AG20443 (cell line): ENCODE measurements at places on chromosomes 7 and 10.
A peak's percentile ranks its signal among the peaks of the same experiment; 100 is the strongest.

GRCh38 chr7:115260381-115260780 lies 338.5 kb downstream of the MDFIC start:
- no peak for DNase-seq

DNA sequence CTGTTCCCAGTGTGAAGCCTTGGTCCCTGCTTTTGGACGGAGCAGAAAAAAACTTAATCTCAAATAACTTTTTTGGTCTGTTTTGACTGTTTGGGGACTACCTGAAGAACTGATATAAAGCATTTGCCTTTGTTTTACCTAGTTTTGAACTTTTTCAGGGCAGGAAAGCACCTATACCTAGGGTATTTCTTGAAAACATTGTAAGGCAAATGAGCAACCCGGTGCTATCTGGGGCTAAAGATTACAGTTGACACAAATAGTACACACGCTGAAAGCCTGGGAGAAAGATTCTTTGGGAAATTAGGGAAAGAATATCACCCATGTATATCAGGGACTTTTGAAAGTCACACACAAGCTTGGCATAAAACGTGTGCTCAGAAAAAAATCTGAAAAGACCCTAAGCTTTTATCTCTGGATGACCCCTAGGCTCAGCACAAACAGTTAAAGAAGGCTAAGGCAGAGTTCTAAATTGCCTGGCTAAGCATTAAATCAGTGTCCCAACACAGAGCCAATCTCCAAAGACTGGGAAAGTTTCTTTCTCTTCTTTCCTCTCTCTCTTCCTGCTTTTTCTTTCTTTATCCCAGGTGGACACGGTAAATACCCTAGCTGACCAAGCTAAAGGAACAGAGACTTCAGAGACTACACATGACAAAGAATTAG lies 389.8 kb downstream of the SH2D4B start:
- no peak for DNase-seq

- DNase-seq, result no peak
These were observed 4.6 kb downstream of the INPP5A start for GRCh38 chr10:132542086-132542775.

DNA sequence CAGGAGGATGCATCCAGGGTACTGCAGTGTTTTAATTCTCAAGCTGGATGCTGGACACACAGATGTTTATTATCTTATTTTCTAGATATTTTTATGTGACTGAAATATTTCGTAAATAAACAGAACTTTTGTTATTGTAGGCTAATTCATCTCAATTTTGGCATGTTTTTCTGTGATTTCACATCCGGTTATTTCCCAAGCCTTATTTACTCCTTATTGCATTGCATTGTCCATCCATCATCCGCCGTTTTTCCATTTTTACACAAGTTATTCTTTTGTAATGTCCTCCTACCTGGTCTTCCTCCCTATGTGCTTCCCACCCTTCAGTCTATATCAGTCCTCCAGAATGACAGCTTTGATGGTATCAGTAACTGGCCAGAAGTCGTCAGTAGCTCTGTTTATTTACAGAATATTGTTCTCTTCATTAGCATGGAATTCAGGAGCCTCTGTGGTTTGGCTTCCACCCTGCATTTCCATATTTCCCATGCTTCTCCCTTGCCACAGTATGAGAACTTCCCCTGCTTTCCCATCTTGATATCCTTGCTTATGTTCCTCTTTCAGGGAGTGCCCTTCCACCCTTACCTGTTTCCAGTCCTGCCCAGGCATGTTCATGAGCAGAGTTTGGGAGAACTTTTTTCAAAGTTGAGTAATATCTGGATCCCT lies 16.1 kb downstream of the GNAI1 start:
- DNase-seq, result peak; percentile 29

DNA sequence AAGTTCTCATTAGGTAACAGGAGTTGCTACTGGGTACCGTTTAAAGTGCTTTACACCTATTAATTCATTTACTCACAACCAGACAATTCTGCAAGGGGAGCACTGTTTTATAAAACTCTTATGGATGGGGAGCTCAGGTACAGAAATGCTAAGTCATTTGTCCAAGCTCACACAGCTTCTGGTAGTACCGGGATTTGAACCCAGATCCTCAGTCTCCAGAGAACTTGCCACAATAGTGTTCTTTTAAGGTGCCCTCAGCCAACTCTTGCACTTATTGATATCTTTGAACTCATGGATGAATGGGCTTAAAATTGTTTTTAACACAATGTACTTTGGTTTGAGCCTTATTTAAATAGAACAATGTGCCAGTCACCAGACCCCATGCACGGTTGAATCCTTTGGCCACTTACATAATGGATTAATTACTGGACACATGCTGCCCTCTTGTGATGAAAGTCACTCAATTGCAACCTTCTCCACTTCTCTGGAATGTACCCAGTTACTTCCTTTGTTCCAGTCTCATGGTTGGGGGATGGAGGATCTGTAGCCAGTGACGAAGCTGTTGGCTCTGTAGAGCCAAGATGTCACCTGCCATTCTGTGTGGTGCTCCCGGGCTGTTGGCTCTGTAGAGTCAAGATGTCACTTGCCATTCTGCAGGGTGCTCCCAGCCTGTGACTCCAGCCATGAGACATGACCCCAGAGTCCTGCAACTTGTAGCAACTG lies 65.6 kb downstream of the NOD1 start:
- DNase-seq, result peak; percentile 89

- DNase-seq, result no peak
These were observed 21.3 kb upstream of the CLDN4 start for GRCh38 chr7:73809467-73809951.

DNA sequence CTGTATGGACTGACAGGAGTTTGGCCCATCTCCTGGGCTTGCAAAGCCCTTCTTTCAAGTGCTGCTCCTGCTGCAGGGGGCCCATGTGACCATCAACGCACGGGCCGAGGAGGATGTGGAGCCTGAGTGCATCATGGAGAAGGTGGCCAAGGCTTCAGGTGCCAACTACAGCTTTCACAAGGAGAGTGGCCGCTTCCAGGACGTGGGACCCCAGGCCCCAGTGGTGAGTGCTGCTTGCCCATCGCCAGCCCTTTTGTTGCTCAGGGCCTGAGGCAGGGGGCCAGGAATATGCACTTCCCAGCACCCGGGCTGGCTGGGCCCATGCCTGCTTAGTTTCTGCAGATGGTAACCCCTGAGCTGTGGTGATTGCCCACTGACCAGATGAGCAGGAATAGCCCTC lies 8.7 kb downstream of the PGAM2 start:
- no peak for DNase-seq

DNA sequence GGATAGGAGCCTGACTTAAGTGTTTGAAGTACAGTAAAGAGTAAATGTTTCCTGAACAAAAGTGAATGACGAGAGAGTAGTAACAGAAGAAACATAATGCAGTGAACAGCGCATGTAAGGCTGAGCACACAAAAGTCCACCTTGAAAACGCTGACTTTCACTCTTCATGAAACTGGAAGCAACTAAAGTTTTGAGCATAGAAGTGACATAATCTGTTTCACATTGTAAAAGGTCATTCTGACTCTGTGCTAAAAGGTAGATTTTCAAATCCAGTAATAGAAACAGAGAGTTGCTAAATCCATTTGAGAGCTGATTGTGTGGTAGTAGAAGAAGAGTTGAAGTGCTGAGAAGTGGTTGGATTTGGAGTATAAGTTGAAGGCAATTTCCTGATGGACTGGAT lies 1037.0 kb downstream of the CNTNAP2 start:
- DNase-seq, result no peak

DNA sequence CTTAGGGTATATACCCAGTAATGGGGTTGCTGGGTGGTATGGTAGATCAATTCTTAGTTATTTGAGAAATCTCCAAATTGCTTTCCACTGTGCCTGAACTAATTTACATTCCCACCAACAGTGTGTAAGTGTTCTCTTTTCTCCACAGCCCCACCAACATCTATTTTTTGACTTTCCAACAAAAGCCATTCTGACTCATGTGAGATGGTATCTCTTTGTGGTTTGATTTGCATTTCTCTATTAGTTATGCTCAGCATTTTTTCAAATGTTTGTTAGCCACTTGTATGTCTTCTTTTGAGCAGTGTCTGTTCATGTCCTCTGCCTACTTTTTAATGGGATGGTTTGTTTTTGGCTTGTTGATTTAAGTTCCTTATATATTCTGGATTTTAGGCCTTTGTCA lies 66.4 kb downstream of the MGAM2 start:
- no peak for DNase-seq

DNA sequence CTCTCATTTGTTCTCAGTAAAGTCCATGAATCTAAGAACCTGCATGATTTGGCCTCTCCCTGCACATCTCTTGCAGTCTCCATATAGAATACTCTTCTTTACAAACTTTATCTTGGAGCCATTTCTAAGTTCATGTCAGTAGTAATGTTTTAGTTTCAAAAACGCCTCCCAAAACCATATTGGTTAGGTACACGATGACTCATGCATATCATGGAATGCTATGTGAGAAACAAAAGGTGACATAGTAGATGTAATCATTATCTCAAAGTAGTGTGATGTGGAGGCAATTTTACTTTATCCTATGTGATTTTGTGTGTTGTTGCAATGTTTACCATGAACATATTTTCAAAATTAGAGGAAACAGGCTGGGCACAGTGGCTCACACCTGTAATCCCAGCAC lies 520.7 kb downstream of the KCNMA1 start:
- no peak for DNase-seq

- DNase-seq, result peak; percentile 90
These were observed 59.2 kb upstream of the MYL10 start for GRCh38 chr7:101688183-101688831.

DNA sequence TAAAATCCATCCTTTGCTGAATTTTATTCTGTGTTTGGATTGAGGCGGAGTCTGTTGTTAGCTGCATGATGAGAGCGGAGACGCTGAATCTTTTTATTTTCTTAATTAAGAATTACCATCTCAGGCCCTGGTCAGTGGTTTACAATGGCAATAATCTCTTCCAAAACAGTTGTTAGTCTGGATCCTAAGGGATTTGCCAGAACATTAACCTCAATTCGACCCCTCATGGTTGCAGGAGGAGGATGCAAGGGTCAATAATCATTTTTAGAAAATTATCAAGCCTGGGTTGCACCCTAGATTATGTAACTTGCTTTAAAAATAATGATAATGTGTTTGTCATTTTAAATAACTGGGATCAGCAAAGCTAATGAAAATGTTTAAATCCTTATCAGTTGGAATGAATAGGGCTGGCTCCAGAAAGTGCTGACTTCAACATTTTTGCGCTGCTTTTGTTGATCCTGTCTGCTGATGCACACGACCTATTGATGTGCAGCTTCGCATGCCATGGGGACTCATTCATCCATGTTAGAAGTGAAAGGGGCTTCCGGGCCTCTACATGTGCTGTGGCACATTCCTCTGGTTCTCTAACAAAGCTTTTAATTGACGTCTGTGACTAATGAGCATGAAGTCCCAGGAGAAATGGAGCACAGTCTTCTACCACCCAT lies 80.7 kb upstream of the KIAA1217 start:
- DNase-seq, result no peak

DNA sequence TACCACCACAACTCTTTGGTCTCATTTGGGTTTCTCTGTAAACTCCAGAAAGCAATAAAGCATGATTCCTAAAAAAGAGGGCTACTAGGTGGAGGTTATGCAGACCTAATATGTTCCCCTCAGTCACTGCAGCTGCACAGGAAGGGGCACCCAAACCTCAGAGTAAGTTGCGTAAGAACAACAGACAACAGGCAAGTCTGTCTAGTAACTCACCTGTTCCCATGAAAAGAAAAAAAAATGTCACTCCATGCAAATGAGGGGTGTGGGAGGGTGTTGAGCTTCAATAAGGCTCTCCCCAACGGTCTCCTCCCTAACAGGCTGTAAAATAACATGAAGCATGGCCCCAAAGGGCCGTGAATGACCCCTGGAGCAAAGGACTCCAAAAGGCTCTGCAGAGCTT lies 461.4 kb downstream of the KCNMA1 start:
- DNase-seq, result no peak

DNA sequence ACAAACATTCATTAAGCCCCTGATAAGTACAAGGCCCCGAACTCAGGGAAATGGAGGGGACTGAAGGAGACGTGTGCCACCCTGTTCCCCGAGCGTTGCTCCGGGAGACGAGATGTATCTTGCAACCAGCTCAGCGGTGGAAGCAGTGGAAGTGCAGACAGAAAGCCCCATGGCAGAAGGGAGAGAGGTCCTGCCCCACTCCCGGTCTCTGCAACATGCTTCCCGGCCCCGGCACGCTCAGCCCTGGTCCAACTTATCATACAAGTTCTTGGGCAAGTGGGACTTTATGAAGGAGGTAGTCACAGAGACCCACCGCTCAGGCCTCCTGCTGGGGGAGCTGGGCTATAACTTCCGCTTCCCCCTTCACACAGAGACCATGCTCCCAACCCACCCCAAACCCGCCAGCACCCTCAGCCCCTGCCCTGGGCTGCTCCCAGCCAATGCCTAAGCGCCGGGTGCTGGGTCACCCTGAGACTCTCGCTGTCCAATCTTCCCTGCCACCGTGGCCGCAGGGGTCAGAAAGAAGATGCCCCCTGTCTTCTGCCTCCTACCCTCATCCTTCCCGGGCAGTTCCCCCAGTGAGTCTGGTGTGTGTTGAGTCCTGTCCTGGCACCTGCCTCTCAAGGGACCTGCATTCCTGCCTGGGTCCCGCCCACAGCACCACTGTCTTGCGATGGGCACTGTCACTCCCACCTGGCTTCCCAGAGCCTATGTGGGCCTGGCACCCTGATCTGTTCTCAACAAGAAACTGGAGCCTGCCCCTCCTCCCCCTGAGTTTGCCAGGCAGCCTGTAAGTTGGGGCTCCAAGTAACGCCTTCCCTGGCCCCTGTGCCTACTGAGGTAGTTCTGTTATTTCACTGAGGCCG lies 157.7 kb downstream of the PRKAG2 start:
- no peak for DNase-seq

GRCh38 chr10:116156819-116157218 lies 116.2 kb downstream of the GFRA1 start:
- no peak for DNase-seq

GRCh38 chr7:66205741-66206090 lies 582 bp downstream of the TPST1 start:
- DNase-seq, result no peak

- DNase-seq, result no peak
These were observed 69.0 kb upstream of the PRKCQ start for GRCh38 chr10:6648894-6649720.

- DNase-seq, result no peak
These were observed 487.6 kb downstream of the ARL4A start for GRCh38 chr7:13174991-13175390.

DNA sequence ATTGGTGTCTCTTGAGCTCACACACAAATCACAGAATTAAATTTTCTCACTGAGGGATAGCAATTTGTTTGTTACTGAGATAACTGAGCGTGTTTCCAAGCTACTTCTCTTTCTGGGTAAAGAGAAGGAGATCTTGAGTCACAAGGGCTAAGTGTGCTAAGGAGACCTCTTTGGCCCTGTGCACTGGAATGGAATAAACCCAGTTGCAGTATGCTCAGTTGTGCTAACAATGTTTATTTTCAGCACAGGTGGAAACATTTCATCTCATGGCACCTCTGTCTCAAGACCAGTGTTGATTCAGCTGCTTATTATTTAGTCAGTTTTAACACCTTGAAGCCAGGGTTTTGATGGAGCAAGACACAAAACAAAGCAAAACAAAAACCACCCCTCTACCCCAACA lies 22.5 kb upstream of the UBE2H start:
- DNase-seq, result no peak

- DNase-seq, result no peak
These were observed 27.8 kb downstream of the IL2RA start for GRCh38 chr10:6034371-6034770.

- no peak for DNase-seq
These were observed 12.8 kb downstream of the BNIP3 start for GRCh38 chr10:131968949-131969348.
